ENCODE measurements at places on chromosomes 4 and X.

GRCh38 chr4:105657117-105657765, 51.2 kb downstream of the INTS12 start:
- peak; percentile 4 for DNase-seq

GRCh38 chr4:181647396-181648147, 595.6 kb upstream of the TENM3 start:
- DNase-seq, result no peak

DNA sequence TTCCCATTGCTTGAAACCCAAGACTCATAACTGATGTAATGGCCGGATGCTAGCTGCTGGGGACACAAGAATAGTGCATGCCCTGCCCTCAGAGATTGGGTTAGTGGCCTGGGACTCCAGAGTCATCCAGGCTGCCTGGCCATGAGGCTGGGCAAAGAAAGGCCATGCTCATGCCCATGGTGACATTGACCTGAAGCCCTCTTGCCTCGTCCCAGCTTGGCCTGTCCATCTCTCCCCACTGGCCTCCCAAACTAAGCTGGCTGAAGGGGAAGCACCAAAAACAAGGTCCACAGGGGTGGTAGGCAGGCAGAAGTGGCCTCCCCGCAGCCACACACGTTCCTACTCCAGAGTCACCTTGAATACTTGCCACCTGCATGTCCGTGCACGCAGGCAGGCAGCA, 141.8 kb downstream of the EVC2 start:
- no peak for DNase-seq

- DNase-seq, result no peak
These were observed 118.0 kb downstream of the MANBA start for GRCh38 chr4:102642631-102643298.

GRCh38 chr4:114077610-114078009, 98.2 kb upstream of the ARSJ start:
- DNase-seq, result no peak

DNA sequence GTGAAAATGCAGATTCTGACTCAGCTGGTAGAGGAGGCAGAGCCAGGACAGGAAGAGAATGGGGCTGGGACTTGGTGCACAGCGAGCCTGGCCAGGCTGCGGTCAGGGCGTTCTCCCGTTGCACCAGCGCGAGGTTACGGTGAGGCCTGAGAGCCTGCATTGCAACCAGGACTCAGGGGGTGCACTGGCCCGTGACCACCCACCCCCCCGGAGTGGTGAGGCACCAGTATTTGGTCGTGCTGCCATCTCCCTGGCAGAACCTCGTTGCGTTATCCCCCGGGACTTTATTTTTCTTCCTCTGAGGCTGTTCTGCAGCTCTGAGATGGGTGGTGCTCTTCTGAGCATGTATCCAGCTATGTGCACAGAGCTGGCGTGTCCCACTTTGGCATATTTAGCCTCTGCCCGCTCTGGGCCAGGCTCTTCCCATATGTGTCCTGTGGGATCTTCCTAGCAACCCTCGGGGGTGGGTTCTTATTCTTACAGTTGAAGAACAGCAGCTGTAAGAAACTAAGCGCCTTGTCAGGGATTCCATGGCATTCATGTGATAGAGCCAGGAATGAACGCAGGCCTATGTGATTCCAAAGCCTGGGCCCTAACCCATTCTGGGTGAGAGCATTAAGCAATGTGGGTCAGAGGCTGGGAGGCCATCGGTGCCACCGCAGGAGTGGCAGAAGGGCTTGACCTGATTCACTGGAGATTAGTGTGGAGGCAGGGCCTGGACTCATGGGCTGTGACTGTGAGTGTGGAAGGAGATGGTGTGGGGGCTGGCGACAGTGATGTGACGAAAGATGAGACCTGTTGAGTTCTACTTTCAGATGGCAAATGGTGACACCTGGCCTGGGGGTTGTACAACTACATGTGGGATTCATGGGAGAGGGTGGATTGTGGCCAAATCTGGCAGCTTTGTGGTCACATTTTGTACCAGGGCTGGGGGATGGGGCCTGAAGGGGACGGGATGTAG, 3.1 kb downstream of the TADA2B start:
- DNase-seq, result no peak

GRCh38 chr4:76589402-76589801, 154.4 kb downstream of the SHROOM3 start:
- no peak for DNase-seq

- no peak for DNase-seq
These were observed 11.4 kb downstream of the FTSJ1 start for GRCh38 chrX:48487362-48487798.

- DNase-seq, result no peak
These were observed 219.1 kb downstream of the NR3C2 start for GRCh38 chr4:148222991-148223660.

DNA sequence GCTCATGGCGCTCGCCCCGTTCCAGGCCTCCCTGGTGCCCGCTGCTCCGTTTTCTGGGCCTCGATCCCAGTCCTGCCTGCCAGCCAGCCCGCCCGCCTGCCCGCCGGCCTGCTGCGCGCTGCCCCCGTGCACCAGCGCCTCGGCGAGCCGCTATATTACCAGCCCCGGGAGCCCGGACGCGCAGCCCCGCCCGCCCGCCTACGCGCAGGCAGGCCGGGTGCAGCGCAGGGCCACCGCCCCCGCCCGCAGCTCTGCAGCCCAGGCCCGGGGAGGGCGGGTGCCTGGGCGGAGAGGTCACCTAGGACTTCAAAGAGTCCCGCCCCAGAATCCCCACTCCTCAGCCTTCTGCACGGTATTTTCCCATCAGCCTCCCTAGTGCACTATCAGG, at the start of gene MAOB:
TSS of gene MAOB (minus strand) at position 157 of the 388 bp plus-strand sequence. CDS start at position 6, 151 bp downstream.
- no peak for DNase-seq

- no peak for DNase-seq
These were observed 70.8 kb downstream of the GAB1 start for GRCh38 chr4:143407474-143407873.

DNA sequence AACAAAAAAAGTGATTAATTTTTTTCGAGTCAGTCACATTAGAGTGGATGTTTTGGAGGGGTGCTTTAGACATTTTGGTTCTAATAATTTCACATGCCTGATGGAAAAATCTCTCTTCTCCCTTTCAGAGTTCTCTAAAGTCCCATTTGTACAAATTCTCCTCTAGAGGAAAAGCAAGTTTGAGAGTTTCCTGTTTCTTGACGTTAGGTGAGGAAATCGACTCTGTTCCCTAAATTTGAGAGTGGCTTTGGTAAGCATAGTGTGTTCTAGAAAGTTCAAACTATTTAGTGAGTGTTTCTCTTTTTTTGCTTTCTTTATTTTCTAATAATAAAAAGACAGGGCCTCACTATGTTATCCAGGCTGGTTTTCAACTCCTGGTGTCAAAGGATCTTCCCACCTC, 1.6 kb upstream of the ATP6AP2 start:
- DNase-seq, result no peak

Data from NCI-H2081 (cell line).